ENCODE measurements at places on chromosomes 1 and 21. TPM values are rescaled to one million over a fixed set of nuclear protein-coding genes. Genes with fewer than 3 reads are reported as not detected.

The FCRL2 gene
- not detected for total RNA-seq

The PLA2G2C gene
- total RNA-seq = not detected

The RBP7 gene
- not detected for total RNA-seq

The HCRTR1 gene
- 5.4 TPM for total RNA-seq

- peak; percentile 70 for DNase-seq
Measured at GRCh38 chr1:27102707-27103468, 52.0 kb downstream of the SLC9A1 start.

GRCh38 chr21:45974073-45975019 lies 7.2 kb upstream of the COL6A1 start:
- DNase-seq = peak; percentile 39

GRCh38 chr1:111943846-111944749 lies 45.4 kb downstream of the KCND3 start:
- no peak for DNase-seq

GRCh38 chr1:60589916-60590315 lies 492.4 kb upstream of the NFIA start:
- DNase-seq = peak; percentile 71

DNA sequence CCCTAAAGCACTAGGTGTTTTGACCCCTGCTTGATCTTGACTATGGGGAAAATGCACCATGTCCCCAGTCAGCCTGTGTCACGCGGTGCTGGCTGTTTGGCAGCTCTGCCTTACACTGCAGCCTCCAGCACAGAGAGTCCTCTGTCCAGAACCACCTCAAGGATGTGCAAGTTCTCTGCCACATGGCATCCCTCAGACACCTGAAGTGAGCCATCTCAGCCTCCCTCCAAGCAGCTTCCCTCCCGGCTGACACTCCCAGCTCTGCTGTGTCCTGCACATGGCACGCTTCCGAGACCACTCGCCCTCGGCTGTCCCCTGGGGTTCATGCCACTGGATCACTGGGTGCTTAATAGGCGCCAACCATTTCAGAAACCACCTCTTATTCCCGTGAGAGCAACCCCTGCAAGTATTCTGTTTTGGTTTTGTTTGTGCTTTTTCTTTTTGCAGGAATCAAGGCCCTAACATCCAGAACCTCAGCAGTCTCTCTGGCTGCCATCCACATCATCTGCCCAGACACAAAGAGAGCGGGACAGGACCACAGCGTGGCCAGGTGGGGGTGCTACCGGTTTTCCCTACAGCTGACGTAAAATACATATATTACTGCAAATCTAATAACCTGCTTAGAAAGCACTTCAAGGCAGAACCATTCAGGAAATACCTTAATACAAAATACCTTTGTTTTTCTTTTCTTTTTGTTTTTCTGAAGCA lies 45.7 kb downstream of the CAPZB start:
- DNase-seq = peak; percentile 92
